Lower leg skin (tissue), 4 donors: ENCODE measurements at places on chromosomes 13 and 19. TPM values are rescaled to one million over a fixed set of nuclear protein-coding genes. Genes with fewer than 3 reads are reported as not detected.

The EID2B gene
- 0.76 TPM for total RNA-seq

- peak; percentile 89 for DNase-seq
Observed at GRCh38 chr19:14089662-14090508, 666 bp downstream of the SAMD1 start.

GRCh38 chr13:62388515-62388914, 972.9 kb upstream of the PCDH20 start:
- no peak for DNase-seq

GRCh38 chr19:55212447-55212846, 3.1 kb upstream of the PTPRH start:
- no peak for DNase-seq

DNA sequence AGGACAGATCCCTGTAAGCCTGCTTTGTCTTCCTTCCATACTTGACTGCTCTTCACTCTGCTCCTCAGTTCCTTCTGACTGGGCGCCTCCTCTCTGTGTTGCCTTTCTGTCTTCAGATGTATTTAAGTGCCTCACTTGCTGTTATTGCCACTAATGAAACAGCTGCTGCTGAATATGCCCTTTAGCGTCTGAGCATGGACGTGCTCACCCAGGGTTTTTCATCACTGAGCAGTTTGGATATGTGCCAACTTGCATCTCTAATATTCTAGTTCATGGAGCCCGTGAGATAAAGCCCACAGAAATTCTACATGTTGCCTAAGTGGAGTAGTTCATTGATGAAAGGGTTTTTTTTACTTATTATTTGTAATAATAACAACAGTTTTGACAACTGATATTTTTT, 198.2 kb downstream of the MYO16 start:
- no peak for DNase-seq

- no peak for DNase-seq
Observed at GRCh38 chr13:112467236-112467635, 91.1 kb downstream of the SPACA7 start.

DNA sequence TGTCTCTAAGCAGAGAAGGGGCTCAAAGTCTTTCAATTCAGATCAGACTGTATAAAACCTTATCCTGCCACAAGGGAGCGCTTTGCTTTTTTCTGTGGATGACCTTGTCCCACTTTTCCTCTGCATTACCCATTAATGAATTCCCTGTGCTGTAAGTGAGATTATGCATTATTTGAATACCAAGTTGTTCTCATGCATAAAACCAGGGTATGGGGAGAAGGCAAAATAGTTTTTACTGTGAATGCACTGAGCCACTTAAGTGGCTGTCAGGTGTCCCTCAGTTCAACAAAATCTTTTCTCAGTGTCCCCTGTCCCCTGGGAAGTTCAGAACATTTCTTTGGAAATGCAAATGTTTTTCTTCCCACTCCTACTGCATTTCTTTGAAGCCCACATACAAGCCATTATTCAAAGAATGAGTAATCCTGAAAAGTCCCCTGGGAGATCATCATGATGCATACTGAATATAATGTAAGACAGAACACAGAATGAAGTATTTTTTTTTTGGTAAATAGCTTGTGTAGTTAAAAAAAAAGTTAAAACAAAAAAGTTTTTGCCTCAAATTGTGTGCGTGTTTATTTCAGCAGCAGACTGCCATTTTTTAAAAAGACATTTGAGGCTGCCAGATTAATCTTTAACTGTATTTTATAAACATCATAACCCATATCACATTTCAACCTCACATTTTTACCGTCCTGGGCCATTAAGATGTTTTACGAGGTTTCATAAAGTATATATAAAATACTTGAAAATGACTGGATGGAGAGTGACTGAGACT, 506.7 kb upstream of the PCDH9 start:
- DNase-seq, result no peak

The IRGC gene
- total RNA-seq, result not detected

DNA sequence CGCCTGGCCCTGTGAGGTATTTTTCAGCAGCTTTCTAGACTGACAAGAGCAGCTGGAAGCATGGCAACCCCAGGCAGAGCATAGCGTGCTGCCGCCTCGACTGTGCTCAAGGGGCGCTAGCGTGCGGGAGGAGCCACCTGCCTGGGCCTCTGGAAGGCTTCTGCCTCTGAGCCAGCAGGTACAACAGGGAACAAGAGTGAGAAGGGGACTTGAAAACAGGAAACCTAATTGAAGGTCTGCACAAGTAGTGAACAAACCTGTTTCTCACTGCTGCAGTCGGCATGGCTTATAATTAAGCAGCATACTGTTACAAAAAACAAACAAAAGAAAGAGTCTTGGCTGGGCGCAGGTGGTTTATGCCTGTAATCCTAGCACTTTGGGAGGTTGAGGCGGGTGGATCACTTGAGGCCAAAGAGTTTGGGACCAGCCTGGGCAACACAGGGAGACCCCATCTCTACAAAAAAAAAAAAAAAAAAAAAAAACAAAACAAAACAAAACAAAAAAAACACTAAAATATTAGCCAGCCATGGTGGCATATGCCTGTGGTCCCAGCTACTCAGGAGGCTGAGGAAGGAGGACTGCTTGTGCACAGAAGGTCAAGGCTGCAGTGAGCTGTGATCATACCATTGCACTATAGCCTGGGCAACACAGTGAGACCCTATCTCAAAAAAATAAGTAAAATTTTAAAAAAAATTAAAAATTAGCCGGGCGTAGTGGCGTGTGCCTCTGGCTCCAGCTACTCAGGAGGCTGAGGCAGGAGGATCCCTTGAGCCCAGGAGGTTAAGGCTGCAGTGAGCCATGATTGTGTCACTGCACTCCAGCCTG, 12.6 kb upstream of the GARRE1 start:
- DNase-seq, result no peak

GRCh38 chr19:47096721-47097120, 16.9 kb downstream of the ZC3H4 start:
- no peak for DNase-seq

The HIPK4 gene
- 0.46 TPM for total RNA-seq

The PLA2G4C gene
- total RNA-seq, result 1.4 TPM

The CEACAM4 gene
- total RNA-seq, result not detected
